ENCODE measurements at places on chromosomes 12 and 14.

DNA sequence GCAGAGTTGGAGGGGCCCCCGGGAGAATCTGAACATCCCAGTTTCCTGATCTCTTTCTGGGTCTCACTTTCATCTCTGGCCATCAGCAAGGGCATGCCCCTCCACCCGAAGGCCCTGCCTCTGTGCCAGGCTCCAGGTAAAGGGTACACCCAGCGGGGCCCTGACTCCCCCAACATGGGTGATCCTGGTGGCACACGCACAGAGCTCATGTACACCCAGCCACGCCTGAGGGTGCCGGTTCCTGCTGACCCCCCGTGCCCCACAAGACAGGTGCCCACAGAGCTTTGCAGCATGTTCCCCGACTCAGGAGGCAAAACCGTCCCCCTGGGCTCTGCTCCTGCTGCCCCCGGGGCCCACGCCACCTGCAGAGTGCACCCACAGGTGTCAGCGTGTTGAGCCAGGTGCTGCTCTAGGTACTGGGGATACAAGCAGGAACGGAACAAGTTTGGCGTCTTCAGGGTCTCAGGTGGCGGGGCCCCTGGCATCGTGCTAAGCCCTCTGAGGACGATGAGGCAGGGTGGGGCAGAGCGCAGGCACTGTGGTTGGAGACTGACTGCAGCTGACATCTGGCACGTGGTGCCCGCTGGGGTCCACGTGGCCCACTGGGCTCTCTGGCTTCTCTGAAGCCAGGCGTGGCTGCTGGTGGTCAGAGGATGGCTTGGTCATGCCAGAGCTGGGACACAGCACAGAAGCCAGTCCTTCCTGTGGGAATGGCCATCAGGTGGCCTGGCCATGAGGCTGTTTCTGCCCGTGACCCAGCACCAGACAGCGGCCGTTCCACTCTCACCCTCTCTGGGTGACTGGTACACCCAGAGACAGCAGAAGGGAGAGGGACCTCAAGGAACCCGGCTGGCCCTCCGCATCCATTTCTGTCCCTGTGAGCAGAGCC, 13.8 kb downstream of the BAG5 start:
- DNase-seq = no peak

GRCh38 chr12:122206111-122206881, 2.8 kb downstream of the B3GNT4 start:
- no peak for DNase-seq

- DNase-seq = no peak
Measured at GRCh38 chr14:88793259-88793625, 489 bp upstream of the EML5 start.

GRCh38 chr12:6935371-6936193, 7.8 kb downstream of the ATN1 start:
- DNase-seq = no peak

- DNase-seq = no peak
Measured at GRCh38 chr14:76323331-76324050, 52.4 kb upstream of the ESRRB start.

DNA sequence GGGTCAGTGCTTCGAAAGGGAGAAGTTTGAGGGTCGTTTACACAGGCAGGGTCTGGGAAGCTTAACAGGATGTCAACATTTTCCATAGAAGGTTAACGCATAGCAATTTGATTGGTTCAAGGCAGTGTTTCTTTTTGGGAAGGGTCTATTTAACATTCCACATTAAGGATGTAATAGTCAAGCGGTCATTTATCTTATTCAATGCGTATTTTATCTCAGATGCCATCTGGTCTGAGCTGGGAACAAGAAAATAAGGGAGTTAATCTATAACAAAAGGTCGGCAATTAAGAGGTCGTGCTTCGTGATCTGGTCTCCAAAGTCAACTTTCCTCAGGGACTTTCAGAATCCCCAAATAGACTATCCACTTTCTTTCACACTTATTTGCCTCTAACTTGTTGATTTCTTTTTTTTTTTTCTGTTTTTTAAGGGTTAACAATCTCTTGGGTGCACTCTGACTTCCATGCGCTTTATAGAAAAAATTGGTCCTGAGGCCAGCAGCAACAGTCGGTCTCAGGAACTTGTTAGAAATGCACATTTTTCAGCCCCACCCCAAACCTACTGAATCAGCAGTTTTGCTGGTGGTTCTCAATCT, 550 bp upstream of the RESF1 start:
- DNase-seq = no peak

GRCh38 chr14:59325906-59326305, 137.4 kb downstream of the DAAM1 start:
- DNase-seq = peak; percentile 48

DNA sequence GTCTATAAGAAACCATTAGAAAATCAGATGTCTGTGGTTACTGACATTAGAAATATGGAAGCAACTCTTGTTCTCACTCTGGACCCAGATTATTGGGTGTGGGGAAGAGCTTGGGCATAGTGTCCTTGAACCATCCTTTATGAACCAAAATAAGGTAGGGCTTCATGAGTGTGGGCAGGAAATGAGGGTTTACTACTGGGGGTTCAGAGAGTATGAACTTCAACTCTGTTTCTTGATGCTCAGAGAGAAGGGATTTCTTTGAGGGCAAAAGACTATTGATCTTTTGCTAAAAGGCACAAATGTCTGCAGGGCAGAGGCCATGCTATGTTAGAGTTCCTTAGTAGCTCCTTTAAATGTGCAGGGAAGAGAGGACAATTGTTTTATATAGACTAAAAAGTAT, 183.3 kb upstream of the ATP2B1 start:
- no peak for DNase-seq

DNA sequence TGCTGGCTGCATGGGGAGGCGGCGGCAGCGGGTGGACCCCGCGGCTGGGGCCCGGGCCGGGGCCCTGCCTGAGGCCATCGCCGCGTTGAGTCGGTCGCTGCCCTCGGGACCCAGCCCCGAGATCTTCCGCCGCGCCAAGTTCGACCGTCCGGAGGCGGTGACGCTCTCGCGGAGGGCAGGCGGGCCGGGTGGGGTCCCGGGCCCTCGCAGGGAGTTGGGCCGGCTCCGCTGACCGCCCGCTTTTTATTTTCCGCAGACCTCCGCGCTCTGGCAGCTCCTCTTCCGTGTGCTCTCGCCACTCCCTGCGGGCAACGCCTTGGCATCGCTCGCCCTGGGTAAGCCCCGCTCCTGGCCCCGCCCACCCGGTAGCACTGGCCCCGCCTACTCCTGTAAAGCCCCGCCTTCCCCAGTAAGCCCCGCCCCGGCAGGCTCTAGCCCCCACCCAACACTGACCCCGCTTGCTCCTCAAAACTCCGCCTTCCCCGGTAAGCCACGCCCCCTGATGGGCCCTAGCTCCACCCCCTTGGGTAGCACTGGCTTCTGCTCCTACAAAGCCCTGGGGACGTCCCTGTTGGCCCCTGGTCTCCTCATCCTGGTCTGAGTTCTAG, 424 bp downstream of the TEDC1 start:
- peak; percentile 84 for DNase-seq

- no peak for DNase-seq
Measured at GRCh38 chr14:21054123-21054767, 3.4 kb upstream of the RNASE8 start.

DNA sequence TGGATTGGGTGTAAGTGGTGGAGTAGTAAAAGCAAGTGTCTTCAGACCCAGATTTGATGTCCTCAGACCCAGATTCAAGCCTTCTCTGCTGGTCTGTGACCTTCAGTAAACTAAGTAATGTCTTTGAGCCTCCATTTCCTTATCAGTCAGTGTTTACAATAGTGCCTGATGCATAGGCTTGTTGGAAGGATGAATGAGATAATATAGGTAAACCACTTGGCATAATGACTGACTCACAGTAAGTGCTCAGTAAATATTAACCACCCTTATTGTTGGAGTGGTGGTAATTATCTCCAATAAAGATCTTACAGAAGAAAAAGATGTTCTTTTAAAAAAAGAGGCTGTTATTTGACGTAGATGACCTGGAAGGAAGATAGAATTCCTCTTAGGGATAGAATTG, 86.2 kb downstream of the IGF1 start:
- DNase-seq = no peak

DNA sequence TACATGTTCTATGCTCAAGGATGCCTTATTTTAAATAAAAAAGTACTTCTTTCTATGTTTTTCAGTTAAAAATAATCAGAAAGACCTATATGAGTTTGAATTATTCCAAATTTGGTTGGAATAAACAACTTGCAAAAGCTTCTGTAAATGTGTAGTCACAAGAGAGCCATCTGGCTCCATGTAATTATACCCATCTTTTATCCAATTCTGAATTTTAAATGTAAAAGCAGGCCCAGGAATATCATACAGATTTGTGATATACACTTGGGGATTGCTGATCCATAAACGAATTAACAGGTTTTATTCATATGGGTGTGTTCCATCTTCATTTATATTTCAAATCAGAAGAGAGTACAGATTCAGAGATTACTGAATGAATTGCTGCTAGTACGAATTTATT, 329.2 kb upstream of the LRFN5 start:
- DNase-seq = no peak

- DNase-seq = peak; percentile 40
Measured at GRCh38 chr14:69695322-69696203, 71.4 kb upstream of the SRSF5 start.

DNA sequence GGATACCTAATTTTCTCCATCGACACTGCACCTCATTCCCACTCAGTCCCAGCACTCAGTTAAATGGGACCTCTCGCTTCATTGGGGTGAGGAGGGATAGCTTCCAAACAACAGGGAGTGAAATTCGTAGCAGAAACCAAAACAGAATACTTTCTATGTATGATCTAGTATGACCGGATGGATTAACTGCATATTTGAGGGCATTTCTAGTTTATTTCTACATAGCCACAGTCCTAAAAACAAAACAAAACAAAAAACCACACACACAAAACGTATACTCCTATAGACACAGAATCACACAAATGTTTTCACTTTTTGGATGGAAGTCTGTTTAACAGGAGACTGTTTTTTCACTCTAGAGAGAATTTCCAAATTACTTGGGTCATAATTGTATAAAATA, 307.5 kb upstream of the FKBP4 start:
- DNase-seq = no peak

- peak; percentile 85 for DNase-seq
Measured at GRCh38 chr14:56199095-56199981, 81.1 kb downstream of the PELI2 start.

DNA sequence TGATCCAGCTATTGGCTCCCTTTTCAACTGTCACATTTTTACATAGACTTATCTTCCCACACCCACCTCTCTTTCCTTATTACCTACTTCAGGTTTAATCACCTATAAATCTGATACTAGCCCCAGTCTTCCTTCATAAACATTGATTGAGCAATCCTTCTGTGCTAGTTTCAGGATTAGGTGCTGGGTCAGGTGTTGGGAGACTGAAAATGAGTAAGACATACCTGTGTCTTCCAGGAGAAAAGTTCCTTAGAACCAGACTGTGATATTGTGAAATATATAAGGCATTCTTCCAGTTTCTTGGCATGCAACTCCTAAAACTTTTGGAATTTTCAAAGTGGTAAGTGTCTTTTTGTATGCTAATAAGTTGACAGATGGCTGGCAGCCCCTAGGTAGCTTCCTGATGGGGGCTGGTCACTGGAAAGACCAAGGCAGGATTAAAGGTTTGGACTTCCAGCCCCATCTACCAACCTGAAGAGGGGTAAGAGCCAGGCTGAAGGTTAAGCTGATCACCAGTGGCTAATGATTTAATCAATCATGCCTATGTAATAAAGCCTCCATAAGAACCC, 4.6 kb downstream of the ANO6 start:
- no peak for DNase-seq

GRCh38 chr12:122964439-122965257, 1.6 kb downstream of the ABCB9 start:
- DNase-seq = no peak

DNA sequence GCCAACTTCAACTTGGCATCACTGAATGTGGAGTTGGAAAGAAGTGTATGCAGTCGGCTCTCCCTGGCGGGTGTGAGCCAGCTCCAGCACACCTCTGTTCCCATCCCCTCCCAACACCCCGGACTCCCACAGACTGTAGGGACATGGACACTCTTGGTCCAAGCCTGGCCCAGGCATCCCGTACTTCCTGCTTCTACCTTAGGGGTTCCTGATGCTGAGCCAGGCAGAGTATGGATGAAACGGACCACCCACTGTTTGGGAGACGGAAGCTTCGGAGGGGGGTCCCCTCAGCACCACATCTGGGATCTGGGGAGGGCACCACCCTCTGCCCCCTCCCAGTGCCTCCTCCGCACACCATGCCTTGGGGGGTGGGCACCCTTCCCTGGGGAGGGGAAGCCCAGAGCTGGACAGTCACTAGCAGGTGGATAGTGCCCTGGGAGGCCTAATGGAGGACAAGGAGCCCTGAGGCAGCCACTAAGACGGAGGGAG, 62.0 kb downstream of the LGMN start:
- no peak for DNase-seq

- no peak for DNase-seq
Measured at GRCh38 chr12:3134126-3134525, 56.9 kb downstream of the TSPAN9 start.

- DNase-seq = peak; percentile 35
Measured at GRCh38 chr12:99455350-99456035, 192.1 kb upstream of the GARIN6 start.

DNA sequence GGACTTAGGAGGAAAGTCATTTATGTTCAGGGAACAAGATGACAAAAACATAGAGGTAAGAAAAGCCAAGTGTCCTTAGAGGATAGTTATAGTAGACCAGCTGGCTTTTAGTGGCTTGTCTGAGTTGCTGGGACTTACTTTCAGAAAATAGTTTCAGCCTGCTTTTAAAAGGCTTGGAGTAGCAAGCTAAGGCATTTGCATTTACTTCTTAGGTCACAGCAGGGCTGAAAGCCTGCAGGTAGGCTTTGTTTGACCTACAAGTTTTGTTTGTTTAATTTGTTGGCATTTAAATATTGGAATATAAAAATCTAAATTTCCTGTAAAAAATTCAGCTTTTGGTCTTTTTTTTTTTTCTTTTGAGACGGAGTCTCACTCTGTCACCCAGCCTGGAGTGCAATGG, 5.1 kb downstream of the ACSS3 start:
- no peak for DNase-seq

DNA sequence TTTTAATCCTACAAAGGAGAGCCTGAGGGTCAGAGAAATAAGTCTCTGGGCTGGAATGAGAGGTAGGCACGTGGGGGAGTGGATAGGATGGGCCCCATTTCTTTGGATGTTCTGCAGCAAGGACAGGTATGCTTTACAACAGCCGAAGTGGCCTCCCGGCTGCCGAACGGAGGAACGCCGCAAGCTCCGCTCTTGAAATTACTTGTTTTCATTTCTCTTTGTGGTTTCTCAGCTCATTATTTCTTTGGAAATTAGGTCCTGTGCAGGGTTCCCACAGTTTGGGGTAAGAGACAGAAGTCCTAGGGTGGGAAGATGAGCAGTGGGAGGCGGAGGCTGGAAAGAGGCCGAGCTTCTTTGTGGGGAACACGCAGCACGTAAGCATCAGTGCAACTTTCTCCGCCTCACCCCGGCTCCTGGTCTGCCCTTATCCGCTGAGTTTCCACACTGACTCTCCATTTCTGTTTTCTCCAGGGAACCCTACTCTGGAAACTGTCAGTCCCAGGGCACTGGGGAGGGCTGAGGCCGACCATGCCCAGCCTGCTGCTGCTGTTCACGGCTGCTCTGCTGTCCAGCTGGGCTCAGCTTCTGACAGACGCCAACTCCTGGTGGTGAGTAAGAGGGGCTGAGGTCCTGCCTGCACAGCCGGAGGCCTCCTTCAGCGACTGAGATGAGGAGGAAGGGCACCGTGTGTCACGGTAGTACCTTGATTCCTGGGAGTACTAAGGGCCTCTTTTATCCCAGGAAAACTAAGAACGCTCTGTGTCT, 2.0 kb downstream of the WNT5B start:
- no peak for DNase-seq

- DNase-seq = no peak
Measured at GRCh38 chr12:50182461-50182860, 15.3 kb upstream of the CERS5 start.

Measured in AG20443 (cell line).